ENCODE measurements at places on chromosomes 6 and 20. TPM values are rescaled to one million over a fixed set of nuclear protein-coding genes. Genes with fewer than 3 reads are reported as not detected.

GRCh38 chr6:78867020-78867369 lies 356 bp upstream of the IRAK1BP1 start:
- no peak for DNase-seq

DNA sequence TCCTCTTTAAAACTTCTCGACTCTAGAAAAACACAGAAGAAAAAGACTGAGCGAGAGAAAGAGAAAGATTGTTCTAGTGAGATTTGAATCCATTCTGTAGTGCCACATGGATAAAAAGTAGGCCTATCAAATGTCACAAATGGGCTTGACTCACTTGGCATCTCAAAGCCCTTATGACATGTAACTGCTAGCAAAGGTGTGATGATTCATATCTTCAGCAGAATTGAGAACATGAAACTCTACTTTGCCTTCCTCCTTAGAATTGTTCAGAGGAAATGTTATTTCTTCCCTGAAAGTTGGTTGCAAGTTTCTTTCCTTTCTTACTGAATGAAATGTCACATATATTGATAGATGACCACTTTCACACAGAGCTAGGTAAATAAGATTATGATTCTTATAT lies 40.4 kb upstream of the DUSP22 start:
- no peak for DNase-seq

GRCh38 chr6:34095741-34096140 lies 50.1 kb downstream of the GRM4 start:
- no peak for DNase-seq

DNA sequence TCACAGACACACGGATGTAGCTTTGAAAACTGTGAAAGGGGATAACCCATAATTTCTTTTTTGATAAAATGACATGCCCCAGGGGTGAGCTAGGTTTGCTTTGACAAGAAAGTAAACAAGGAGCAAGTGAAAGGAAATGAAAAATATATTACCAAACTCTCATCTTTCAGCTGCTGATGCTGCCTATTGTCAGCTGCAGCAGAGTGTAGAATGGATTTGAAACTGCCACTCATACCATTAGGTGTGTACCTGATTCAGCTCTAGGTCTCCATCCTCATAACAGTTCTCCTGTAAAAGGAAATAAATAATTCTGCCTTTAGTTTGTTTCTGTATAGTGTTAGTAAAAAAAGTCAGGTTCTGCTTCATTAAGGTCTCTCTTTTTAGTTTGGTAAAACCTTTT lies 415.1 kb upstream of the MARCKS start:
- DNase-seq = no peak

- DNase-seq = no peak
Observed at GRCh38 chr6:10030942-10031537, 383.8 kb downstream of the TFAP2A start.

DNA sequence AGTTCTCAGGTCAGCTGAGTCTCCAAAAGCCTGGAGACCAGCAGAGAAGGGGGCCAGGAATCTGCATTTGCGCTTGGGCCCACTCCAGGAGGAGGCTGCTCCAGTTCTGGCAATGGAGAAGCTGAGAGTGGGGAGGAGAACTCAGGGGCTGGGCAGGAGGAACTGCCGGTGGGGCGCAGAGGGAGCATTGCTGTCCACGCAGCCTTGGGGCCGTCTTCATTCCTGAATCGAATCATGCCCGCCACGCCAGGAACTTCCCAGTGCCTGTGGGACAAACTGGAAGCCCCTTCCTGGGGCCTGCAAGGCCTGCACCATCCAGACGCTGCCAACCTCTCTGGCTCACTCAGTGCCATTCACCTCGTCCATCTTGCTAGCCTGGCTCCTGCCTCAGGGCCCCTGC lies 16.9 kb downstream of the RAB44 start:
- DNase-seq = no peak

- DNase-seq = no peak
Observed at GRCh38 chr20:48638546-48638945, 189.3 kb downstream of the PREX1 start.

DNA sequence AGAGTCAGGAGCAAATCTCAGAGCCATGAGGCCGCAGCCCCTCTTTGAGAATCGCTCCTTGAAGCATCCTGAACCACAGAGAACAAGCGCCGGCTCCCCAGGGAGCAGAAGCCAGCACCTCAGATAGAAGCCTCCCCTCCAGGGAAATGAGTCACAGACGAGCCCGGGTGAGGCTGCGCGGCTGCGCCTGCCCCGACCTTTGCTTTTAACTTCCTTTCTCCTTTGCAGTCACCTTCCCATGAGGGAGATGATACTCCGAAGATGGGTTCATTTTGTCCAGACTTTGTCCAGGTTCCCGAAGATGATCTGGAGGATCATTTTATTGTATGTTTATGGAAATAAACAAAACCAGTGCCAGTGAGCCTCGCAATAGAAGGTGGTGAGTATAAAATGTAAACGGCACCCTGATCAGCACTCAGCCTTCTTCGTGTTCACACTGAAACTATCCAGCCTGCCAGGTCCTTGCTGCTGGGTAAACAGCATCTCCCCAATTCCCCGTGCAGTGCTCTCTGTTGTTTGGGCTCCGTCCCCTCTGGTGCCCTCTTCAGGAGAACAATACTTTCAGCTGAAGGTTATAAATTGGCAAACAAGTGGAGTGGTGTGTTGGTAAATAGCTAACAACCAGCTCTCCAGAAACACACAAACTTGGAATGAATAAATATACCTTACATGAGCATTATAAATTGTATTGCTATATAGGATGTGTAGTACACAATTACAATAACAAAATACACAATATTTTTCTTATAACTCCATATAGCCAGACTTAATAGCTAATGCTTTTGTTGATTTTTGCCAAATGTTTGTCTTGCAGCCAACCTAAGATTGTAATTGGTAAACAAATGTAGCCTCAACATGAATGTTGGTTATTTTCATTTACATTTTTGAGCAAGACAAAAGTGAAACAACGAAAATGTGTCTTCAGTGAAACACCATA lies 41.4 kb upstream of the TMEM181 start:
- peak; percentile 87 for DNase-seq

DNA sequence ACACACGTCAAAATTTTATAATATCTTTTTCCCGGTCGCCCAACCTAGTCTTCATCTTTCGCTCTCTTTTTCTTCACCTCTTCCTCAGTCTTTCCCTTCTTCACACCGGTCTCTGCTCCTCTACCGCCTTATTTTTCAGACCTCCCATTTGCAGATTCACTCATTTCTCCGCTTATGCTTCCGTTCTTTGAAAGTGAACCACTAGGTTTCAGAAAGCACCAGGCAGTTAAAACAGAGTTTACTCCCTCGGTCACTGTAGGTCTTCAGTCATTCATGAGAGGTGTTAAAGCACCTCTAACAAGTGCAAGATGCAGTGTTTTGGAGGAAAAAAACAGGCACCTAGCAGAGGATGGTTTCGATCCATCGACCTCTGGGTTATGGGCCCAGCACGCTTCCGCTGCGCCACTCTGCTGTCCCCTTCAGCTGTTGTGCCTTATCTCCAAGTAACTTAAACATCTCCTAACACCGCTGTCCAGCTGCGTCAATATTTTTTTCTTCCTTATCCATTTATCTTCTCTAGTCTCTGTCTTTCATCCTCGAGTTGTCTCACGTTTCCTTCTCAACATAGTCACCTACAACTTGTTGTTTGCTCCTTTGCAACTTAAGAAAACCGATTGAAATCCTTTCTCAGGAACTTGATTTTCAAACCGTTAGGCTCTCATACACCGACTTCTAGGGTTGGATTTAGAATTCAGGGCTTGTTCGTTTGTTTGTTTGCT lies 119.7 kb upstream of the ZNF184 start:
- peak; percentile 81 for DNase-seq

DNA sequence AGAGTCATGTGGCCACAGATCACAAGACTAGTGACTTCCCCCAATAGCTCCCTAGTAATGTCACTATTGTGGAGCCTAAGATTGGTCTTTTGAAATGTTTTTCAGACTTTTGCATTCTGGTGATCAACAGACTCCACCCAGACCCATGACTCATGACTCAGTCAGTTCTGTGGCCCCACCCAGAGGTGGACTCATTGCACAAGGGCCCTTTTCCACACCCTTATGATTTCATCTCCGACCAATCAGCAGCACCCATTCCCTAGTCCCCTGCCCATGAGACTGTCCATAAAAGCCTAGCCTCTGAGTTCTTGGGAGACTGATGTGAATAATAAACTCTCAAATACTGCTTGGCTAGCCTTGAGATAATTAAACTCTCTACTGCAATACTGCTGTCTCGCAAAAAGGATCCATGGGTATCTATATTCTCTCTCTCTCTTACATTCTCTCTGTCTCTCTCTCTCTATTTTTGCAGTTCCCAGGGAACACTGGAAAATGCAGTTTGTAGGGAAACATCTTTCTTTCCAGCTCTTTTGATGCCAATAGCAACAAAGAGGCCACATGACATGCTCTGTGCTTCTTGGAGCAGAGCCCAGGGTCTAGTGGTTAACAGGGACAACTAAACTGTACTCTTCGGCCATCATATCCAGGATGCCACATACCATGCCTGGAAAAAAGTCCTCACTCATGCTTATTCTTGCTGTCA lies 71.3 kb upstream of the IYD start:
- no peak for DNase-seq

DNA sequence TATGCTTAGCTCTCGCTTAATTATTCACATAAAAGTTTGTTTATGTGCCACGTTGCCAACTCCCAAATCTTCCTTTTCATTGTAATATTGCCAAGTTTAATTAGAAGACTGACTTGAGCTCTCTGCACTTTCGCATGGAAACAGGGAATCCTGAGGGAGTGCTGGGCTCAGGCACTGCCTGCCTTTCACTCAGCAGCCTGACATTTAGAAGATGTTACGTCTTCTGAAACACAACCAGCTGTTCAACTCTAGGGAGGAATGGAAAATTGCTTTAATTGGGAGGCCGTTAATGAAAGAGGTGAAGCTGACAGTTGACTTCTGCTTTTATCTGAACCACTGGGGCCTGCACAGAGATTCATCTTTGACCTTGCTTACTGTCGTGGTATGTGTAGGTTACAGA lies 77.4 kb upstream of the MTHFD1L start:
- DNase-seq = no peak

DNA sequence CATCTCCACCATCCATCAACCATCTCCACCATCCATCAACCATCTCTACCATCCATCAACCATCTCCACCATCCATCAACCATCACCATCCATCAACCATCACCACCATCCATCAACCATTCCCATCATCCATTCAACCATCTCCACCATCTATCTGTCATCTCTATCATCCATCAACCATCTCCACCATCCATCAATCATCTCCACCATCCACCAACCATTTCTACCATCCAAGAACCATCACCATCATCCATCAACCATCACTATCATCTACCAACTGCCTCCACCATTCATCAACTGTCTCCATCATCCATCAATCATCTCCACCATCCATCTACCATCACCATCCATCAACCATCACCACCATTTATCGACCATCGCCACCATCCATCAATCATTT lies 78.8 kb upstream of the CDH4 start:
- no peak for DNase-seq

- DNase-seq = no peak
Observed at GRCh38 chr6:18214003-18214402, 50.3 kb downstream of the DEK start.

- DNase-seq = no peak
Observed at GRCh38 chr20:33279261-33279910, 3.6 kb upstream of the BPIFB1 start.

The SOX18 gene
- 1.6 TPM for total RNA-seq

The RGS17 gene
- 3.8 TPM for total RNA-seq

The FNDC1 gene
- 0.24 TPM for total RNA-seq

The DEF6 gene
- 5.6 TPM for total RNA-seq

The GSS gene
- total RNA-seq = 48.5 TPM

The ZNF334 gene
- 17.2 TPM for total RNA-seq

The TENT5A gene
- total RNA-seq = 1.6 TPM

The CNR1 gene
- total RNA-seq = 0.55 TPM

The CYB5R4 gene
- 17.5 TPM for total RNA-seq

The PNLDC1 gene
- not detected for total RNA-seq

The HIVEP1 gene
- total RNA-seq = 44.2 TPM

The TMEM151B gene
- total RNA-seq = 2.4 TPM
